Ecto neural progenitor cell (in vitro differentiated cells): ENCODE measurements at places on chromosomes 3 and 15.

GRCh38 chr15:67048281-67049279 is 16.8 kb upstream of the SMAD3 start:
- DNase-seq = no peak

- DNase-seq = no peak
Observed at GRCh38 chr3:144114767-144115166, 143.1 kb downstream of the DIPK2A start.

DNA sequence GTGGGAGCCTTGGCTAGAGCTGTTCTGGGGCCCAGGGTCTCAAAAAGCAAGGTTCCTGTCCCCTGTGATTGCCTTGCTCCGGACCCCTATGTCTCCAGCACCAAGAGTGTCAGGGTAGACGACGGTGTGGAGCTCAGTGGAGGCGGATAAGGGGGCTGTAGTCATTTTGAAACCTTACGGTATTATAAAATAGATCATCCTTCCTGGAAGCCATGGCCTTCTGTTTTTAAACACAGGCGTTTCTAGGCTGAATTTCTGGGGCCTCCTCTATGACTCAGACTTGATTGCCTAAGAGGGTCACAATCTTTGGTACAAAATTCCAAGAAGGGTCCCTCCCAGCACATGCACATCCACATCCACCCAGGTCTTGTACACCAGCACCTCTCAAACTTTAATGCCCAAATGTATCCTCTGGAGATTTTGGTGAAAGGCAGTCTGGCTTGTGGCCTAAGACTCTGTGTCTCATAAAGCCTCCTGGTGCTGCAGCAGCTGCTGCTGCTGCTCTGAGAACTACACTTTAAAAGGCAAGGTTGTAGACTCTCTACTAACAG is 70.5 kb upstream of the XCR1 start:
- no peak for DNase-seq

GRCh38 chr3:113436809-113437208 is 4.5 kb downstream of the CFAP44 start:
- DNase-seq = no peak

DNA sequence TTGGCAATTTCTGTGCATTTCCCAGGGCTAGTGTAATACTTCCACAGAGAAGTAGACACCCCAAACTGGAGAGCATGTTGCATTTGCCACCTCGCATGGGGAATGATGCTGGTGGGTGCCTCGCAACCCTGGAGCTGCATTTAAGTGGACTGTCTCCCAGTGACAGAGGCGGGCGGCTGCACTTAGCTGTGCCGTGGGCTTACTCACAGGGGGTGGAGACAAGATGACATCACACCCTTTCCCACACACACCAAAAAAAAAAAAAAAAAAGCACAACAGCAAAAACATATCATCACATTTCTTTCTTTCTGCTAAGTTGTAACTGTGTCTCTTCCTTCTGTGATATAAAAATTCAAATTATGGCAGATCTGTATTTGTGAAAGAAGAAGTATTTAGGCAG is at the start of gene ABI3BP:
Gene ABI3BP, minus strand, starts transcription at position 113 of the 400 bp plus-strand sequence. Its CDS starts 37 bp downstream, at position 76.
- DNase-seq = no peak
